ENCODE measurements at places on chromosomes 7 and 10.

DNA sequence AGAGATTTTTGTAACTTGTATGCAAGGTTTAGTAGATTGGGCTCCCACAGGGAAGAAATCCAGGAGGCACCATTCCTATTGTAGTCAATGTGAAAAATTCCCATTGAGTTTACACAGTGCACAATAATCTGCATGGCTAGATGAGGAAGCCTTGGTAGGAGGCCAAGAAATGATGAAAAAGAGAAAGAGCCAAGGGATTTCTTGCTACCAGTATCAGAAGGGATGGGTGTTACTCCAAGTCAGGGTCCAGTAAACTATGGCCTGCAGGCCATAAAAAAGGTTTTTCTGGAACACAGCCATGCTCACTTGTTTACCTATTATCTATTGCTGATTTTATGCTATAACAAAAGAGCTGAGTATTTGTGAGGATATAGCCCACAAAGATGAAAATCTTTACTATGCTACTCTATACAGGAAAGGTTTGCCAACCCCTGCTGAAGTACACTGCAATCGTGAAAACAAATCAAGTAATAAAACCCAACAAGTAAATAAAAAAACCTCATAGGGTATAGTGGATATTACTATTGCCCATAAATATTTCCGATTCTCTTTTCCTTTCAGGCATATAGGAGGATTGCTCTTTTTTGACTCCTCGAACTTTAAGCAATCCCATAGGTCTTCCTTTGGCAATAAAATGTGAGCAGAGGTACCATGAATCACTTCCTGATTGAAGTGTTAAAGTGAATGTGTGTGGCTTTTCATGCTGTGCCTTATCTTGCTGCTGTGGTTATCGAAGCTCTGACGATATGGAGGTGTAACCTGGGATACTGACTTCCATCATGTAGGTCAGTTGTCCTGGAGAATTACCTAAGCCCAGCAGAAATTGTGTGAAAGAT, 256.3 kb upstream of the MAGI2 start:
- no peak for DNase-seq

DNA sequence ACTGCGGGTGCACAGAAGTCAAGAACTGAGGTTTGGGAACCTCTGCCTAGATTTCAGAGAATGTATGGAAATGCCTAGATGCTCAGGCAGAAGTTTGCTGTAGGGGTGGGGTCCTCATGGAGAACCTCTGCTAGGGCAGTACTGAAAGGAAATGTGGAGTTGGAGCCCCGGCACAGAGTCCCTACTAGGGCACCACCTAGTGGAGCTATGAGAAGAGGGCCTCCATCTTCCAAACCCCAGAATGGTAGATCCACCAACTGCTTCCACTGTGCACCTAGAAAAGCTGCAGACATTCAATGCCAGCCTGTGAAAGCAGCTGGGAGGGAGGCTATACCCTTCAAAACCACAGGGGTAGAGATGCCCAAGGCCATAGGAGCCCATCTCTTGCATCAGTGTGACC, 1336.0 kb upstream of the CELF2 start:
- DNase-seq: no peak

- DNase-seq: no peak
Measured at GRCh38 chr10:108338146-108338545, 1173.6 kb upstream of the SORCS1 start.

- DNase-seq: no peak
Measured at GRCh38 chr10:113746217-113746957, 5.1 kb upstream of the PLEKHS1 start.

DNA sequence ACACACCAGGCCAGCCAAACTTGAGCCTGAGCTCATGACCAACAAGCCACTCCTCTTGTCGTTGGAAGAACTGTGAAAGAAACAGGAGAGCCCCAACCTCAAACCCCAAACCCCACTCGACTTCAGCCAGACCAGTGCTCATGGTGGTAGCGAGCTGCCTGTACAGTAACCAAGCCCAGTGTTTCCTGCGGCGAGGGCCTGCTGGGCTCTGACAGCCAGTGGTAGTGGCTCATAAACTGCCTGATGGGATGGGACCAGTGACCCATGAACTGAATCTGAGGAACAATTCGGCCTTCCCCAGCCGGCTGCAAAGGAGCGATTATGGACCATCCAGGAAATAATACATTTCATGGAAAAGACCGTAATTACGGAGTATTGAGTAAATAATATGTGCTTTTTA, 191.9 kb downstream of the RPS24 start:
- no peak for DNase-seq

- no peak for DNase-seq
Measured at GRCh38 chr10:103572347-103573204, 79.1 kb downstream of the NEURL1 start.
